Stimulated activated CD4-positive, alpha-beta T cell treated with anti-CD3 and anti-CD28 coated beads, TNF-alpha, amount 100 ng/mL, for 1 hour (primary cell): ENCODE measurements at places on chromosomes 5 and 9.

GRCh38 chr9:87681271-87682061 lies 44.5 kb upstream of the CTSL start:
- no peak for DNase-seq

DNA sequence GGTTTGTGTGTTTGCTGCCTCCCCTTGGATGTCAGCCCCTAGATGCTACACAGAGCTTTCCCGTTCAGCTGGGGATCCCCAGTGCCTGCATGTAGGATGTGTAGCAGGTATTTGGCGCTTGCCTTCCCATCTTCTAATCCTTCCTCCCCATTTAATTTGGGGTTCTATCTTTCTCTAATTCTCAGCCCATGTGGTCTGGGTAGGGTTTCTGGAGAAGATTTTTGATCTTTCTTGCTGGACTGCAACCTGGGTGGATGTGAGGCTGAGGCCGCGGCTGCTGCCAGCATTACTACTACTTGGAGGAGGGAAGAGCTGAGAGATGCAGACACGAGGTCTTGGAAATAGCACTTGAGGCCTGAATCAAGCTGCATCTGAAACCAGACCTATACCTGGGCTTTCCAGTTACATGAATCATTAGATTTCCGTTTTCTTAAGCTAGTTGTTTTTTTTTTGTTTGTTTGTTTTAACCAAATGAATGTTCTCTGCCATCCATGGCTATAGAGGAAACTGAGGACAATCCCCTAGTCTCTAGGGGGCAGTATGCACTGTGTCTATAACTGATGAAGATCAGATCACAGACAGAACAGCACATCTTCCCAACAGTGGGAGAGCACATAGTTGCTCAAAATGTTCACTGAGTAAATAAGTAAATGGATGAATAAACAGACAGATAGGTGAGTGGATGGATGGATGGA lies 178.6 kb downstream of the FGF18 start:
- no peak for DNase-seq

- no peak for DNase-seq
These were observed 61.4 kb upstream of the SHISAL2B start for GRCh38 chr5:64628901-64629300.

DNA sequence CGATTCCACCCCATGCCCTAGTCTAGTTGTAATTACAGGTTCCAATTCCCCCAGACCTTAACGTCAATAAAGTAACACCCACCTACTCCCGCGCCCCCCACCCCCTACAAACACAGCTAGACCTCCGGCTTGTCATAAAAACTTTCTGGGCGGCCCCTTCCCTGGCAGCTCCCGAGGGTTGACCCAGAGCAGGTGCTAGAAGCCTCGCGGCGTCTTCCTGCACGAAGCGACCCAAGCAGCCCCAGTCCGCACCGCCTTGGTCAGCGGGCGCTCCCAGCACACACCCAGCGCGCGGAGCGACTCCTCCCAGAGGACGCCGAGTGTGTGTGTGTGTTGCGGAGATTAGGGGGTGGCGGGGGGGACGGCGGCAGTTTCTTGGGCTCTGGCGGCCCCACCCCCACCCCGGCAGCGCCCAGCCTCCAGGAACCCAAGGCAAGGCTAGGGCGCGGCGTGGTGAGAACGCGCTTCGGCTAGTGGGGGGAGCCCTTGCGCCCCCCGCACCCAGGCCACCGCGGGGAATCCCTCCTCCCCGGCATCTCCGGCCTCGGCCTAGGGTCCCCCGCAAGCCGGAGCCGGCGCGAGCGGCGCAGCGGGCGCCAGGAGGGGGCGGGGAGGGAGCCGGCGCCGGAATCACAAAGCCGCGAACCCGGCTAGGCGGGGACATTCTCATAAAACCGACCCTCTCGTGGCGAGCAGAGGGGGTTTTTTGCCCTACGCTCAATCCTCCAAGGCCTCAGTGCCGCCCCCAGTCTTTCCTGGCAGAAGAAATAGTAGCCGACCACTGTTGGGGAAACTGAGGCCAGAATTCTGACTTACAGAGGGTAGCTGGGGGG lies 2.2 kb downstream of the PCDH1 start:
- no peak for DNase-seq

GRCh38 chr9:72315089-72315509 lies 49.9 kb downstream of the ZFAND5 start:
- no peak for DNase-seq

GRCh38 chr5:131382407-131383395 lies 118.8 kb downstream of the CDC42SE2 start:
- DNase-seq: no peak

- no peak for DNase-seq
These were observed 20.0 kb downstream of the SLC24A2 start for GRCh38 chr9:19768798-19769197.

GRCh38 chr9:85536076-85536475 lies 205.7 kb downstream of the AGTPBP1 start:
- DNase-seq: no peak

GRCh38 chr5:117559005-117559844 lies 984.6 kb upstream of the SEMA6A start:
- no peak for DNase-seq

DNA sequence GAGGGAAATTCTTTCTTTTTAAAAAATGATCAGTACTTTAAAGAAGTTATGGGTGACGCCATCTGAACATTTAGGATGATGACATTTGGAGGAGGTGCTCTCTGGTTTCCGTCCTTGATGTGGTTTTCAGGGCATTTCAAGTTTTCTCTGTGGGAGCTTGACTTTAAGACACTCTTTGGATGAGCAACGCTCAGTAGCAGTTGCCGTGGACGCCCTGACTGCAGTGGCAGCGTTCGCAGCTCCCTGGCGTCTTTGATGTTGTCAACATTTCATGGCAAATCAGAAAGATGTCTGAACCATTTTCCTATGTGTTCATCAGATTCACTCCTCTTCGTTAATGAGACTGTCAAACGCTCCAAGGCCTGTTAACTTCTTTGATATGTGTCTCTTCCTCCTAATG lies 86.1 kb downstream of the ZNF354C start:
- no peak for DNase-seq

GRCh38 chr5:109769597-109770291 lies 80.0 kb downstream of the MAN2A1 start:
- no peak for DNase-seq

DNA sequence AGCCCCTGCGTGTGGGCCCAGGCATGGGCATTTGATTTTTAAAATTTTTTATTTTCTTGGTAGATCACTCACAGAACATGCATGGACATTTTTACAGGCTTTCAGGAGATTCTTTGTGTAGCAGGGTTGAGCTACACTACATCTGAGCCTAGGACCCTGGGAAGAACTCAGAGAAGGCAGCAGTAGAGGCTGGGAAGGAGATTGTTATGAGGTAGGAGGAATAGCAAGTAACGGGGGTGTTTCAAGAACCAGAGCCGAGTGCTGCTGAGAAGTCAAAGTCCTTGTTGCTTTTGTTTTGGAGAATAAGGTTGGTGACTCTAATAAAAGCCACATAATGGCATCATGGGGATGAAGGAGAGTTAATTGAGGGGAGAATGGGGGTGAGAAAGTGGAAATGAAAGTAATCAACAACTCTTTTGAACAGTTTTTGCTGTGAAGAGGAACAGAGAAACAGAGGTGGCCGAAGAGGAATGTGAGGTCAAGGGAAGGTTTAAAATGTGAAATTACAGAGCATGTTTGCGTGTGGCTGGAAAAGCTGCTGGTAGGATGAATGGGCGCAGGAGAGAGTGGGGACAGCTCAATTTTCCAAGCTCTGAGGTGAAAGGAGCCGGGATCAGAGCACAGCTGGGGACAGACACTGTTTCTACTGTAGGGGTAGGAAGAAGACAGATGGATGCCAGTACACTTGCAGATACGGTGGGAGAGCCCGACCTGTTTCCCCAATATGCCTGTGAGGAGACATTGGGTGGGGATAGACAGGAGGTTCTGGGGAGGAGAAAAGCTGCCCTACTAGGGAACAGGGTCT lies 4.7 kb upstream of the PDLIM7 start:
- no peak for DNase-seq

DNA sequence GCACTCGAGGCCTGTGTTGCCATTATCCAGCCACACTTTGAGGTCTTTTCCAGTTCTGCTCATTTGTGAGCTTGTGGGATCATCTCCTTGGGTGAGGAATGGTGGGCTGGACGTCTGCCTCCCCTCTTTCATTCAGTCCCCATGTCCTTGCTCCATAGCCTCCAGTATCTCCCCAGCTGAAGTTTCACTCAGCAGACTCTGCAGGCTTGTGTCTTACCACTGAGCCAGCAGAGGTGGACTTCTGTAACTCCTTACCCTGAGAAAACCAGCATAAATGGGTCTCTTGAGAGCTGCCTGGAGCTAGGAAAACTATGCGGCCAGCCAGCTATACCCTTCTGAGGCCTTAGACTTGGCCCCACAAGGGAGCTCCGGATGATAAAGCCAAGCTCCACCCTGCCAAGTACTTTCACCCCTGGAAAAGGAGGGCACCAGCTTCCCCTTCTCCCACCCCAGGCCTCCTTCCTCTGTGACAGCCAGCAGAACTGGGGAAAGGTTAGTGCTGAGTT lies 12.2 kb downstream of the IRF1 start:
- DNase-seq: no peak

DNA sequence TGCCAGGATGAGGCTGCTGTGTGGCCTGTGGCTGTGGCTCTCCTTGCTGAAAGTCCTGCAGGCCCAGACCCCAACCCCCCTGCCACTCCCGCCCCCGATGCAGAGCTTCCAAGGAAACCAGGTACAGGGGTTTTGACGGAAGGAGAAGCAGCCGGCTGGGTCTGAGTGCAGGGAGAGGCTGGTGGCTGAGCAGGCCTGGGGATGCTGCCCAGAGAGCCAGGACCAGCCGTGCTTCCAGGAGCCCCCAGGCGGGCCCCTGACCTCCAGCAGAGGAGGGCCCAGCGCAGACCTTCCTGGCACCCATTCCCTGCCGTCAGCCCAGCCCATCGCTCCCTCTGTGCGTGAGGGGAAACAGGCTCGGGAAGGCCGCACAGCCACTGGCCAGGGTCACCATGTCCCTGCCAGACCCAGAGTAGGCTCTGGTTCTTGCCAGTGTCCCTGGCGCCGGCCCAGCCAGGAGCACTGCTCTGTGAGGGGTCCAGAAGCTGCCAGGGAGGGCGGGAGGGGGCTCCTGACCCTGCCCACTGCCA lies 313 bp downstream of the LCN12 start:
- DNase-seq: no peak

GRCh38 chr9:129988607-129989361 lies 54.2 kb downstream of the FNBP1 start:
- no peak for DNase-seq

DNA sequence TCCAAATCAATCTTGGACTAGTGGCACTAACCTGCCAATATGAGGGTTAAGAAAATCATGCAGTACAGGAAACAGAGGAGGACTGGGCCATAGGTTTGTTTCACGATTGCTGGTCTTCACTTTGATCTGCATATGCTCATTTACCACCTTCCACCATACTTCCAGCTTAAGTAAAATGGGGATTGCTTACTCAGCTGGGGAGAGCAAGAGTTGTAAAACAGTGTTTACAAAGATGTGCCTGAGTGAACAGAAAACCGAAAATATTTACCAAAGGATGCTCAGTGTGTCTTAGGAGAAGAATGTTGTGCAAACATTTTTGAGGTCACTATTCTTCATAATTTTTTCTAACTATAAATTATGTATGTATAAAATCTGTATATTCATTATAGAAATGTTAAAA lies 65.1 kb upstream of the DNAH5 start:
- DNase-seq: no peak

- DNase-seq: peak; percentile 64
These were observed 76.8 kb downstream of the STK10 start for GRCh38 chr5:172110921-172111851.

- DNase-seq: no peak
These were observed 70.9 kb downstream of the APTX start for GRCh38 chr9:32930486-32930885.

DNA sequence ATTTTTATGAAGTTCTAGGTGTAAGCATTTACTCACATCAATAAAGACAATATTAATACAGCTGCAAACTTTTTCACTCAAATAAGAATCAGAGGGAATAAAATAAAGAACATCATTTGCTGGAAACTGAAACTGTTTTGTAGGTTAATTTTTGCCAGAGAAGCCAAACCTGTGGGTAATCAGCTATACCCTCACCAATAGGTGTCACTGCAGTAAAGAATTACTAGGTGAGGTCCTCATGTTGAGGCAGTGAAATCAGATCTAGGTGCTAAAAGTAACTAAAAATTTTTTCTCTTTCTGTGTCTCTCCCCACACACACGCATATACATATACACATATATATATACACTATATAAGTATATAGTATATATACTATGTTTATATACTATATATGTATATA lies 1016.3 kb upstream of the SEMA6A start:
- no peak for DNase-seq

- no peak for DNase-seq
These were observed 1.8 kb upstream of the ENTPD2 start for GRCh38 chr9:137055385-137056364.

DNA sequence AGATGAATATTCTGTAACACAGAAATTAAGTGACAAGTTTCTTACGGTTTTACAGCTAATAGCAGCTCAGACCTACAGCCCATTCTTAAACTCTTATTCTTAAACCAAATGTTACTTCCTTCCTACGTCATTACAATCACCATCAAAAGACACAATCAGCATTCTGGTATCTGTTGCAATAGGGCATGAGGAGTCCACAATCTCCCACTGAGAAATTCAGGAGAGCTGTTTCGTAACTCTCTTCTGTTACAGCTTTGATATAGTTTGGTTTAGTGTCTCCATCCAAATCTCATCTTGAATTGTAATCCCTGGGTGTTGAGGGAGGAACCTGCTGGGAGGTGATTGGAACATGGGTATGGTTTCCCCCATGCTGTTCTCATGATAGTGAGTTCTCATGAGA lies 163.4 kb downstream of the GAS1 start:
- DNase-seq: no peak

GRCh38 chr5:172187118-172188032 lies 649 bp downstream of the STK10 start:
- no peak for DNase-seq

- no peak for DNase-seq
These were observed 56.1 kb downstream of the LSM11 start for GRCh38 chr5:157799578-157799977.

GRCh38 chr9:83106263-83106662 lies 43.3 kb upstream of the RASEF start:
- no peak for DNase-seq

- peak; percentile 15 for DNase-seq
These were observed 722 bp downstream of the CDC42SE2 start for GRCh38 chr5:131264451-131265099.

DNA sequence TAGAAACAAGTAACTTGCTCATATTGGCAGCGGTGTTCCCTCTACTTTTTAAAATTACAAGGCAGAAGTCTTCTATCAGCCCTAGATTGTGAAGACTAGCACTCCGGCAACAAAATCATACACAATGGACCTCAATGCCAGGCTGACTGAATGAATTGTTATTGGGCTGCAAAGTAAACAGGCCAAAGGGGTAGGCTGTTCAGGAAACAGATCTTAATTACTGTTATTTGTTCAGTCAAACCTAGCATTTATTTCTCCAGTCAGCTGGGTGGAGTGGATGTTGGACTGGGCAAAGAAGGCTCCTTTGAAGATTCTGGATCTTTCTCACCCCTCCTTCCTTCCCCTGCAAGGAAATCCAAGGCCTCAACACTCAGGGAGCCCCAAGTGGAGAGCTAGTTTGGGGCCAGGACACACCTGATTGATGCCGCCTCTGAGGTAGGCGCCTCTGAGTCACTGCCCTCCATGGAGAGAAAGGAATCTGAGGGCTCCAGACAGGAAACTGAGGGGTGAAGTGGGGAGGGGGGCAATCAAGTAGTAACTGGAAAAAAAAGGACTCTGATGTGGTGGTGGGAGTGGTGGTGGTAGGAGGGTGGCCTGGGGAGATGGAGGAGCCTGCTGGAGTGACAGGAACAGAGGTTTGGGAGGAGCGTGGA lies 35.5 kb downstream of the SERINC5 start:
- DNase-seq: no peak
